ENCODE measurements at places on chromosomes 7 and 10. TPM values are rescaled to one million over a fixed set of nuclear protein-coding genes. Genes with fewer than 3 reads are reported as not detected.

RAPGEF5 gene
- total RNA-seq = 11.7 TPM

TRIM50 gene
- total RNA-seq = 4.6 TPM

STOX1 gene
- 4.0 TPM for total RNA-seq

NAT16 gene
- total RNA-seq = not detected

FXYD4 gene
- 3.1 TPM for total RNA-seq

CPXM2 gene
- total RNA-seq = 51.1 TPM

GOLGA7B gene
- 0.41 TPM for total RNA-seq

PAX4 gene
- 3.4 TPM for total RNA-seq

PWWP2B gene
- 22.6 TPM for total RNA-seq

FAM25G gene
- total RNA-seq = not detected

MTERF1 gene
- total RNA-seq = 13.1 TPM

ASCC1 gene
- total RNA-seq = 30.4 TPM

CFAP69 gene
- total RNA-seq = 4.4 TPM

CHCHD3 gene
- total RNA-seq = 59.2 TPM

LMOD2 gene
- total RNA-seq = 0.19 TPM

IKZF1 gene
- total RNA-seq = 2.0 TPM

PPA1 gene
- 110 TPM for total RNA-seq

KIFBP gene
- 24.2 TPM for total RNA-seq

TEX36 gene
- total RNA-seq = not detected

COMTD1 gene
- total RNA-seq = 40.4 TPM

ASIC3 gene
- total RNA-seq = 2.2 TPM

UNCX gene
- total RNA-seq = 0.48 TPM

STEAP1B gene
- not detected for total RNA-seq

FGFBP3 gene
- 9.6 TPM for total RNA-seq

BLNK gene
- 59.8 TPM for total RNA-seq

CTAGE4 gene
- 2.5 TPM for total RNA-seq

MCM10 gene
- total RNA-seq = 31.7 TPM

GNG11 gene
- total RNA-seq = not detected

HMX2 gene
- total RNA-seq = 0.19 TPM

TBX20 gene
- 0.46 TPM for total RNA-seq

CNTNAP2 gene
- 26.8 TPM for total RNA-seq

CYP2C8 gene
- total RNA-seq = 2.9 TPM

CCAR1 gene
- 109 TPM for total RNA-seq

POM121L12 gene
- total RNA-seq = not detected

AS3MT gene
- 4.9 TPM for total RNA-seq

PITX3 gene
- not detected for total RNA-seq
